ENCODE measurements at places on chromosomes 2 and 18.

DNA sequence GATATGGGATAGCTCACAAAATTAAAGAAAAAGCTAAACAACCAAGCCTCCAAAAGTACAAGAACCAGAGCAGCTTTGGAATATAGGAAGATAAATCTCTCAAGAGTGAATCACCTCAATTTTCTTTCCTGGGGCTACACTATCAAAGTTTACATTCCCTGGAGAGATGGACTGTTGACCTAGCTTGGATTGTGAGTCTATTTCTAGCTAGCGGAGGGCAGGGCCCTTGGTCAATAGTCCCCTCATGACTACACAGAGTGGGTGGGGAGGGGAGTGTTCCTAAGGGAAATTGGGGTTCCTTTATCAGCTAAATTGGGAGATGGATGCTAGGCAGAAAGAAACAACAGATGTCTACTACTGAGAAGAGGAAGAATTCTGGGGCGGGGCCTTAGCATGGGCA, 29.9 kb upstream of the EIF2AK3 start:
- DNase-seq = no peak

DNA sequence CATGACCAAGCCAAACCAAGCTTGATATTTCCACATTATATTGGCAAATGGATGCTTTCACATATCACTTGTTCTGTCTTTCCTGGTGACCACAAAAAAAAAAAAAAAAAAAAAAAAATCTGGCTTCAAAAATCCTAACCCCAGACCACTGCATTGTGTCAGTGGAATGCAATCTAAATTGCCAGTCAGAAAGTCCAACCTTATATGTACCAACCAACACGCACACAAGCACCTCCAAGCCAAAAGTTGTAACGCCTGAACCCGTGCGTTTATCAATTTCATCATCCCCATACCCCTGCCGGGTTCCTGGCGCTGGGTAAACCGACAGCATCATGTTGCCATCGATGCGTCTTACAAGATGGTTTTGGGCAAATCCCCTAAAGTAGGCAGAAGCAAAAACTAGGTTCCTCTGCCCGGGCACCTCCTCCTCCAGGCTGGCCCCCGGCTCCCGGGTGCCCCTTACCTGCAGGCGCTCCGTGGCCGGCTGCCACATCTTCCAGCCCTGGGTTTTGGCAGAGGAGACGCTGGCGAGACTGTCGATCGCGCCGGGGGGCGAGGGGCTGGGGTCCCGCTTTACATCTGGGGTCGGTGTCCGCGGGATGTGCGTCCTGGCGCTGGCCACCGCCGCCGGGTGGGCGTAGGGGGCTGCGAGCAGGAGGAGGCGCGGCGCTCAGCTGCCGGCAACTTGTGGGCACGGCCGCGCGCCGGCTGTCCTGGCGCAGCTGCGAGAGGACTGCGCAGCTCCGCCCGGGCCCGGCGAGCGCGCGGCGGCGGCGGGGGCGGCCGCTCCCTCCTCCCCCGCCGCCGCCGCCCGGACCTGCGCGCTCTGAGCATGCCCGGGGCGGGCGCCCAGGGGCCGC, at the start of gene PID1:
PID1 (minus strand) TSS at position 737 of the 860 bp plus-strand sequence; CDS start at position 493, 244 bp downstream.
- DNase-seq = no peak

DNA sequence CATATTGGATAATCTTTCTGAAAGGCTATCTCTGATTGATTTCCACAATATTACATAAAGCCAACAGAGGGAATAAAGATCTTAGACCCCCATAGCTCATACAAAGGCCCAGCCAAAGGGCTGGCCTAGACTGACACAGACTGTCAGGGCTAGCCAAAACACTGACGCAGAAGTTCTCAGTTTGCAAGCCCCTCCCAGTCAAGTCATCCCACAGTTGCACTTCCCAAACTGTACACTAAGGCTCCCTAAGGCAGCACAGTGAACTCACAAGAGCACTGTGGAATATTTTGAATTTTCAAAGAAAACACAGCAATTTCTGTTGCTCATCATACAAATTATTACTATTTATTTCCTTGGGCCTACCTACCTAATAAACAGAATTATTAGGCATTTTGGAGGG, 244.9 kb downstream of the SP3 start:
- no peak for DNase-seq

- DNase-seq = no peak
These were observed 323.6 kb upstream of the HS6ST1 start for GRCh38 chr2:128642316-128642715.

- DNase-seq = no peak
These were observed 353.7 kb downstream of the RAD51AP2 start for GRCh38 chr2:17164550-17164949.

GRCh38 chr2:135512099-135512498, 18.9 kb downstream of the ZRANB3 start:
- no peak for DNase-seq

GRCh38 chr2:177164584-177165052, 48.0 kb upstream of the HNRNPA3 start:
- peak; percentile 61 for DNase-seq

DNA sequence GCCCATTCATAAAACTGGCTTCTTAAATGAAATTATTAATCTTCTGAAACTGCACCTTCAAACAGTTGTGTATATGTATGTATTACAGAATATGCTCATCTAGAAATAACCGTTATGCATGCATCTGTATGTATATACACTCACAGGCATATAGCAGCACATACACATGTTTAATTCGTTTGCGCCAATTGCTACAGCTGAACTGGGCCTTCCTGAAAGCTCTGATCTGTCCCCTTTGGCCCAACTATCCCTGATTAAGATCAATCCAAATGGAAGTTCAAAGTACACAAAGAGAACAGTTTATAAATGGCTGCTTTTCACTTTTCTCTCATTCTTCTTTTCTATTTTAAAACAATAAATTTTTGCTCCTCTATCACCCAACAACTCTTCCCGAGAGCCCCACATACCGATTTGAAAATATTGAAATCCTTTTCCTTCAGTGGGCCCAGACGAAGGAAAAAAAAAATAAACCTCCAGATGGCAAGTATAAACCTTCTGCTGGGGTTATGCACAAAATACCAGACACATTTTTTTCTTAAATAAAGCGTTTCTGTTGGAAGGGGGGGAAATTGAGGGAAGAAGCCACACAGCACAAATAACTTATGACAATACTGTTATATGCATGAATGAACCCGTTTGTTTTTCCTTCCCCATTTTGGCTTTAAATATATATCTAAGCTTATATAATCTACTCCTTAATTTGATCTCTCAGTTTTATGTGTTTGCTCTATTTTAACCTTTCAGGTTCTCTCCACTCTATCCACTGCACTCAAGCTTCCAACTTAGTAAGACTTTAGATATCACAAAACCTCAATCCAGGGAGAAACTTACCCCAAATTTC, 267.3 kb downstream of the TCF4 start:
- DNase-seq = no peak

DNA sequence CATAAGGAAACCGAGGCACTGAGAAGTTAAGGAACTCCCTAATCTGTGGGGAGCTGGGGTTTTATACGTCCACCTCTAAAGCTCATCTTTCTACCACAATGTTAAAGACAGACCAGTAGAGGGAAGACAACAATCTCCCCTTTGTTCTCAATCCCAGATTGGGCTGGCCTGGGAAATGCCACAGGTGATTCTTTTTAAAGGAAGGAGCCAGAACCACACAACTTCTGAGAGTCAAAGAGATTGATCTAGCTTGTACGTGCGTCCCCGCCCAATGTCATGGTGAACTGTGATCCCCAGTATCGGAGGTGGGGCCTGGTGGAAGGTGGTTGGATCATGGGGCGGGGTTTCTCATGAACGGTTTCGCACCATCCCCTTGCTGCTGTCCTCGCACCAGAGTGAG, 81.8 kb upstream of the LCLAT1 start:
- no peak for DNase-seq

GRCh38 chr2:230893841-230894781, 29.4 kb downstream of the ITM2C start:
- no peak for DNase-seq
